ENCODE measurements at places on chromosomes 3 and 15.
A peak's percentile ranks its signal among the peaks of the same experiment; 100 is the strongest.

DNA sequence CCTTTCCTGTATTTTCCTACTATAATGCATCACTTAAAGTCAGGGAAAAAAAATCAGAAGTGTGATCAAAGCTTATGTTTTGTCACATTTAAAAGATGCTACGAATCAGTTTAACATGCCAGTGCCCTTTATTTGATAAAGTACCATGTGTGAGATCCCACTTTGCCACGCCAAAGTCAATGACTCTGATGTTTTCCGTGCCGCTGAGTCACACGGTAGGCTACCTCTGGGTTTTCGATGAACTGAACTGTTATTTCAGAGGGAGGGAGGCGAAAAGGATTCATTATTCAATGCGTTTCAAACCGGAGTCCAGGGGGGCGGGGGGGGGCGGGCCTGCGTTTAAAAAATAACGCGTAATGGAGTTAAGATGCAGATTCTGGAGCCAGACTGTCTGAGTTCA is 203.0 kb downstream of the ABHD5 start:
- DNase-seq: no peak

GRCh38 chr3:33426068-33426467 is 14.1 kb downstream of the UBP1 start:
- DNase-seq: no peak

GRCh38 chr3:180962530-180962929 is 27.0 kb downstream of the DNAJC19 start:
- no peak for DNase-seq

DNA sequence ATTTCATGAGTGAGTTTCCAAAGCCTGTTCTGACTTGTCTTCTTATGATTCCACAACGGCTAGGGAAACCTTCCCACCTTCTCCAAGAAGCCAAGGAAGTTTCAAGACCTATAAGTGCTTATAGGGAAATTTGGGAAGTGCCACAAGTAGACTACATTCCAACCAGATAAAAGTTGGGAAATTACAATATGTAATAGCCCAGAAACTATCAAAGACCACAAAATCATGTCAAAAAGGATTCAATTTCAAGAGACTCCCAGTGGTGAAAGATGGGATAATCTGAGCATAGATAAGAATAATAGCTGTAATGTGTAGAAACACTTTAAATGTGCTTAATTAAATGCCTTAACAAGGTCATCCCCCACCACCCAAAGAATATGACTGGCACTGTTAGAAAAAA is 169.2 kb upstream of the SLC2A2 start:
- DNase-seq: no peak

- peak; percentile 83 for DNase-seq
Measured at GRCh38 chr15:39232512-39232911, 348.4 kb upstream of the THBS1 start.

GRCh38 chr15:81111510-81112470 is 22.3 kb upstream of the CFAP161 start:
- no peak for DNase-seq

- no peak for DNase-seq
Measured at GRCh38 chr3:78917536-78917935, 850.3 kb downstream of the ROBO1 start.

GRCh38 chr3:114892131-114892879 is 254.8 kb downstream of the ZBTB20 start:
- no peak for DNase-seq

- no peak for DNase-seq
Measured at GRCh38 chr3:115806501-115806900, 183.2 kb downstream of the GAP43 start.

- DNase-seq: peak; percentile 53
Measured at GRCh38 chr15:56245871-56246814, 2.5 kb upstream of the RFX7 start.

DNA sequence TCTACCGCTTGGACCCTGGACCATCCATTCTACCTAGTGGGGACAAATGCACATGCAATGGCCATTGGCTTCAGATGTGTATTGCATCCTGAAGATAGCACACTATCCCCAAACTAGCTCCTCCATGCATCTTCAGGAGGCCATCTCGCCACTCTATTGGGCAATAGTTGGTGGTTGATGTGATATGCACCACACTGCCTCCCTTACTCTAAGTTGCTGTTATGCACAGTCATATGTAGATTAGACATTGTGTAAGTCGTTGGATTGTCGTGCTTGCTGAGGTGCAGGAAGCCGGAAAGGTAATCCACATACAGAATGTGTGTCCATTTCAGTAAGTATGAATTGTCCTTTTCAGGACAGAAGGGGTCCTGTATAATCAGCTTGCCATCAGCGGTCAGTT is 26.7 kb upstream of the PLA2G4D start:
- DNase-seq: no peak

GRCh38 chr3:5035692-5036391 is 56.6 kb downstream of the BHLHE40 start:
- no peak for DNase-seq

- peak; percentile 17 for DNase-seq
Measured at GRCh38 chr3:54188176-54188791, 65.9 kb downstream of the CACNA2D3 start.

- no peak for DNase-seq
Measured at GRCh38 chr3:72597756-72598195, 250.5 kb downstream of the SHQ1 start.

- no peak for DNase-seq
Measured at GRCh38 chr3:22453906-22454535, 703.0 kb upstream of the ZNF385D start.

DNA sequence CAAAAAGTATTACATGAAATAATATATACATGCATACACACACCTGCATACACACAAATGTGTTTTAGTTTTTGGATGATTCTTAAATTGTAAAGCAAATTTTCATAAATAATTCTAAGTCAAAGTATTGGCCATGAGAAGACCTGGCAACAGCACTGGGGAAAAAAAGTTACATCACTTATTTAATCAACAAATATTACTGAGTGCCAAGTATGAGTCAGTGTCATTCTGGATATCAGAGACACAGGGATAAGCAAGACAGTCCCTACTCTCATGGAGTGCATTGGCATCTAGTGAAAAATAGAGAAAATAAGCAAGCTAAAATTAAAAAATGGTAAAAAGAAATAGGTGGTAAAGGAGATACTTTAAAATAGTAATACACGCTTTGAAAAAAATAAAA is 29.4 kb upstream of the GUCA1C start:
- no peak for DNase-seq

GRCh38 chr3:178690571-178690970 is 154.3 kb downstream of the KCNMB2 start:
- no peak for DNase-seq

GRCh38 chr3:129051871-129052340 is 8.7 kb upstream of the GP9 start:
- DNase-seq: no peak

DNA sequence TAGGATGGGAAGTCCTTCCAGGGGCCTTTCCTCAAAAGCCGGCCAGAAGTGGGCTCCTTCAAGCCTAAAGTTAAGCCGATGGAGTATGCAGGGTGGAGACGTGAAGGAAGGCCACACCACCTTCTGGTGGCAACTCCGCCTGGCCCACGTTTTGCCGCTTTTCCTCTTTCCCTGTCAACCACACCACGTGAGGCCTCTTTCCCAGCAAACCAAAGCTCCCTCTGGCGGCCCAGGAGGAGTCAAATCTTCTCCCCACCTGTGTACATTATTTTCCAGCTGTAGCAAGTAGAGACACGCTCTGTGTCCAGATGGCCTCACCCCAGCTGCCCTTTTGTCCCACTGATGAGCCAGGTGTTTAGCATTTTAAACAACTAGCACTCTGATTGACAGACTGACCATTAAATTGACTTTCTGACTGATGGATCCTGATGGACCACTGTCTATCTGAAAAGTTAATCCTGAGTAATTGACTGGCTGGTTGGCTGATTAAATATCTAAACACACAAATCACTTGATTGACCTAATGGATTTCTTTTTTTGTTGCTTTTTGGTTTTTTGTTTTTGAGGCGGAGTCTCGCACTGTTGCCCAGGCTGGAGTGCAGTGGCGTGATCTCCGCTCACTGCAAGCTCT is 59.6 kb upstream of the ZBTB38 start:
- DNase-seq: no peak

- DNase-seq: no peak
Measured at GRCh38 chr3:64176461-64176996, 48.7 kb downstream of the PRICKLE2 start.

GRCh38 chr3:158165730-158166129 is 55.8 kb downstream of the RSRC1 start:
- no peak for DNase-seq

GRCh38 chr3:114484919-114485318 is 191.1 kb downstream of the TIGIT start:
- no peak for DNase-seq

DNA sequence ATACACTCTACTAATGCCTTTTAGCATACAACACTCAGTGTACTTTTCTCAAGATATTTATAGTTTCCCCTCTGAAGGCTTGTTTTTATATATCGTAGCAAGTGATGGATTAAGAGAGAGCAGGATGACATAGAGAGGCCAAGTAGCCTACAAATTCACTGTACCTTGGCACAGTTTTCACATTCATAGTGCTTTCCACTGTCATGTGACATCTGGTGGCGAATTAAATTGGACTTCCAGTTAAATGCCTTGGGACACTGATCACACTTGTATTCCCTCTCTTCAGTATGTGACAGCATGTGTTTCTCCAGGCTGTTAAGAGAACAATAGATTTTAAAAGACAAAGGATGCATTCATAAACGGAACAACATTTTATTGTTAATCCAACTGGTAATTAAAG is 541.1 kb downstream of the MECOM start:
- DNase-seq: no peak

GRCh38 chr3:53694666-53695323 is 151.4 kb downstream of the CHDH start:
- no peak for DNase-seq

GRCh38 chr15:63979262-63979793 is 67.0 kb downstream of the DAPK2 start:
- no peak for DNase-seq

DNA sequence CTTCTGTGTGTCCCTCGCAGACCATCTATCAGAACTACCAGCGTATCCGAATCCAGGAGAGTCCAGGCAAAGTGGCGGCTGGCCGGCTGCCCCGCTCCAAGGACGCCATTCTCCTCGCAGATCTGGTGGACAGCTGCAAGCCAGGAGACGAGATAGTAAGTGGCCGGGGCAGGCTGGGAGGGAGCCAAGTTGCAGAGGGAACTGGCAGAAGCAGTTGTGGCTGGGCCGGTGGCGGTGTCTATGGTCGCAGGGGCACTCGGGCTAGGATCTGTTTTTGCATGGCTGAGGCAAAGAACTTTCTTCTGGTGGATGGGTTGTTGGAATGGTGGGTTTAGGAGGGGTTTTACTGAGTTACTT is 10.1 kb downstream of the MCM2 start:
- DNase-seq: no peak

GRCh38 chr3:2523281-2523836 is 424.7 kb downstream of the CNTN4 start:
- no peak for DNase-seq

DNA sequence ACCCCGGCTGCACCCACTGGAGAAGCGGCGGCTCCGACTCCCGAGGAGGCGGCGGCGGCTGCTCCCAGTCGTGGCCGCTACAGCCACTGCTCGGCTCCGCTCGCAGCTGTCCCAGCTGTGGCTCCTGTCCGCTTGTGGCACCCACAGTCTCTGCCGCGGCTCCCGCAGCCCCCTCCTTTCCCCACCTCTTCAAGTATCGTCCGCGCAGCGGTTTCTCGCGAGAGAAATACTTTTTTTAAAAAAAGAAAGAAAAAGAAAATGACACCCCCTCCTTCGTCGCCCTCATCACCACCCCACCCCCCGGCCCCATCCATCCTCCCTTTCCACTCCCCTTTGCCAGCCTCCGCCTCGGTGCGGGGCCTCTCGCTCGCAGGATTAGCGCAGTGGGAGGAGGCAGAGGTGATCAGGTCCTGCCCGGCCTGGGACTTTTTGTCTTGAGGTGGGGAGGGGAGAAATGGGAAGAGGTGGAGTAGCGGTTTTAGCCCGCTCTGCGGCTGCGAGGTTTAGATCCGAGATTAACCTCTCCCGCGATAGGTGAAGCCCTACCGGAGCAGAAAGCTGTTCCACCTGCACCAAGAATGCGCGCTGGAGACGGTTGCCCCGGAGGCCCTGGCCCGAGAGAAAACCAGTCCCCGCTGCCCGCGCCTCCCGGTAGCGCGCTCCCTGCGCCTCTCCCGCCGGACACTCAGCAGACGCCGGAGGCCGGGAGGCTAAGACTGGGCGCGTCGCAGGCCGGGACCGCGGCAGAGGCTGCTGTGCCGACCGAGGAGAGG is at the start of gene FBN1:
TSS of gene FBN1 (minus strand) at position 152 of the 773 bp plus-strand sequence. CDS start 940 bp downstream, outside the sequence.
- peak; percentile 74 for DNase-seq

- no peak for DNase-seq
Measured at GRCh38 chr3:73787620-73788019, 162.9 kb upstream of the PDZRN3 start.

DNA sequence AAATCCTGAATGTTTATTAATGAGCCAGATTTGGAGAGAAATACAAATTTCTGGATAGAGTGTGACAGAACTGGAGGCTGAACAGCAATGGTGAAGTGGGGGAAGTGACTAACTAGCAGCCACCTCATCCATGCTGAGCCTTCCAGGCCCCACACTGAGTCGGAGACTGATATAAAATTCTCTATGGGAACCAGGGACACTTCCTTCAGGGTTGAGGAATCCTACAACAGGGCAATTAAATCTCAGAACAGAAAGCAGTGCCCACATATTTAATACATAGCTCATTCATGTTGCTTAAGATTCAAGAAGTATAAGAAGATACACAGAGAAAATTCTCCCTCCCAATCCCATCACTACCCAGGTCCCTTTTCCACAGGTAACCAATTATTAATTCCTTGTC is 49.3 kb downstream of the HACD2 start:
- no peak for DNase-seq

DNA sequence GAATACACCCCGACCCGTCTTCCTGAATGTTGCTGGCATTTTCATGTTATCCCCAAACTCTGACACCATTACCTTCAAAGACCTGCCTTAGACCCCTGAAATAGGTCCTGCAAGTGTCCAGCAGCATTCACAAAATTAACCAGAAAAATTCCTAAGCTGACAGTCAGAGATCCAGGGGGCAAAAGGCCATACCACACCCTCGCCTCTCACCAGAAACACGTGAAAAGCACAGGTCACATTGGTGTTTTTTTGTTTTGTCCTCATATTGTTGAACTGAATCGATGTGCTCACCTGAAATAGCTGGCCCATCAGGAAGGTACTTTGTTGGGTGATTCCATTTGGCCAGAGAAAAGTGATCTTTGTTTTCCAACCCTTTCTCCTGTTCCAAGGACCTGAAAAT is 113.1 kb upstream of the HES1 start:
- no peak for DNase-seq

Data from non-pigmented ciliary epithelial cell (primary cell).